ENCODE measurements at places on chromosomes 4 and X.

GRCh38 chr4:161444626-161445025 lies 719.2 kb downstream of the FSTL5 start:
- DNase-seq, result no peak

DNA sequence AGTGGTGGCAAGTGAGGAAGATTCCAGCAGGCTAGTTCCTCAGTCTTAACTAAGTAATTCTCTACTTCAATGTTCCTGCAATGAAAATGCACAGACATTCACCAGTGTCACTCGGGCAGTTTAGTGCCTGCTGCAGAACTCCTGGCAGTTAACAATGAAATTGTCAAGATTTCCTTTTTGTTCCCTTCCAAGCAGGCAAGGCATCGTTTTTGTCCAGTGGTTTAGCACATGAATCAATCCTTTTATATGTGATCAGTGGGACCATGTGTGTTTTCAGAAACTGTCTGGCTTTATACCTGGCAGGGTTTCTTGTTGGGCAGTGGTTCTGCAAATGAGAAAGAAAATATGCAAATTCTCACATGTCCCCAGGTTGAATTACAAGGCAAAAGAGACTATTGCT lies 122.2 kb downstream of the GBA3 start:
- DNase-seq, result no peak

DNA sequence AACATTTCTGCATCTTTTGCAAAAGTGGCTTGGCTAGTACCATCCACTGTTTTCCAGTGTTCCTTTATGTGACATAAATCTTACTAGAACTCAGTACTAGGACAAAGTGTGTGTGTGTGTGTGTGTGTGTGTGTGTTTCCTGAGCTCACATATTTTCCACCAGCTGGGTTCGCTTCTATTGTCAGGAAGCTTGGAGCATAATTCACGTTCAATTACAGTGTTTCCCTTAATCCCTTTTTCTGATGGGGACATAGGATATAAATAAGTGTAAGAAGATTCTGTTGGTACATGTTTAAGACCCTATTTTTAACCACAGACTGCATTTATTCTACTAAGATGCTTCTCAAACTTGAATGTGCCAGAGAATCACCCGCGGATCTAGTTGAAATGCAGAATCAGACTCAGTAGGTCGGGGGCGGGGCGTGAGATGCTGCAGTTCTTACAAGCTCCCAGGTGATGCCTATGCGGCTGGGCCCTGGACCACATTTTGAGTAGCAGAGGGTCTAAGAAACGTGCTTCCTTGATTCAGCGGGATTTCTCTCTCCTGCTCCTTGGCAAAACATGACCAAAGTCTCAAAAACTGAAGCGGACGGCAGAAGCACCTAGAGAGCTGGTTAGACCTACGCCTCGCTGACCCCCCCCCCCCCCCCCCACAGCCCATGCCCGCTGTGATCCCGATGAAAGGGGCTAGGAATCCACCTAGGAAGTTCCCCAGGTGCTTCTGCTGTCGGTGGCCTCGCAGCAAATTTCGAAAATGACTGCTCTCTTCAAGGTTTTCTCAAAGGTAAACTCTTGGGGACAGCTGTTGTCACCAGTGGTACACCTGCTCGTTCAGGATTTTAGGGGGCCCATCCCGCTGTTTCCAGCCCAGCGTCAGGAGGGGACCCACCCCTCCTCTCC lies 797 bp downstream of the CD99L2 start:
- DNase-seq, result no peak

GRCh38 chr4:60502733-60503132 lies 697.4 kb upstream of the ADGRL3 start:
- DNase-seq, result no peak

DNA sequence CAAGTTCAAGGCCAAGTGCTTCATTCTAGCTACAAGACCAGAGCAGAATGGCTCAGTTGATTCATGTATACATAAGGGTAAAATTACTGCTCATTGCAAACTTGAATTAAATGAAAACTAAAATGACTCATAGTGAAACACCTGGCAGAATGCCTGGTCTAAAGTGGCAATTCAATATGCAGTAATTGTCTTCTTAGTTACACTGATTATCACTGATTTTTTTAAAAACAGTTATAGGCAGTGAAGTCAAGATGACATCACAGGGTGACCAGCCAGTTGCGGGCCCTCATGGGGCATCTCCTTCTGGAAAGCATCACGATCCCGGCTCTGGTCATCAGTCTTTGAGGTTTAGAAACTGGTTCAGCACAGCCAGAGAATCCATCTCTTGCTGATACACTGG lies 154.2 kb downstream of the RAB28 start:
- no peak for DNase-seq

DNA sequence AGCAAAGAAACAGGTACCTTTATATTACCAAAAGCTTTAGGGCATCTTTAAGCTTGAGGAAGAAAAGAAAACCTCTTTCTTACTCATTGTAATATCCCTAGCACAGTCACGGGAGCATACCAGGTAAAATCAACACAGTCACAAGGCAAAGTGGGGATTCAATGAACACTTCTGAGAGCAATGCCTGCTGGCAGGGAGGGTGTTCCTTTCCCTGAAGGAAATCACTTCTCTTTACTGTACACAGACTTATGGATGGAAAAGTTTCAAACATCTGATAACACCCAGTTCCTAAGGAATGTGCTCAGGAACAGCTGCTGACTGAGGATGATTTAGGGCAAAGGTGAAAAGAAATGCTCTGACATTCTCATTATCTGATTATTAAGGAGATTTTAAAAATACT lies 94.8 kb downstream of the MAML3 start:
- no peak for DNase-seq

DNA sequence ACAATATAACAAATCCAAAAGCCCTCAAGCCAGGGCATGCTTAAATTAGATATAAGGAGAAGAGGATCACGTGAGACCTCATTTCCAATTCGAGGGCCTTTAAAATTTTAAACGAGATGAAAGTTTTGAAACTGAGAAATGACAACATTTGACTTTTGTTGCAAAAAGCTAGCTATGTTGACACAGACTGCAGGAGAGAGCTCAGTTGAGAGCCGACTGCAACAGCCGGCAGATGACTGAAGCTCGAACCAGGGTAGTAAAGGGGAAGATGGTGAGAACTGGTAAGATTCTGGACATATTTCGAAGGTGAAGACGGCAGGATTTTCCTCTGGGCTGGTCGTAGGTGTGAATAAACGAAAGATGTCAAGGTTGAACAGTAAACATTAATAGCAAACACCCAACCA lies 773 bp downstream of the PRMT9 start:
- no peak for DNase-seq

- no peak for DNase-seq
Measured at GRCh38 chr4:87807402-87807801, 8.0 kb downstream of the IBSP start.

DNA sequence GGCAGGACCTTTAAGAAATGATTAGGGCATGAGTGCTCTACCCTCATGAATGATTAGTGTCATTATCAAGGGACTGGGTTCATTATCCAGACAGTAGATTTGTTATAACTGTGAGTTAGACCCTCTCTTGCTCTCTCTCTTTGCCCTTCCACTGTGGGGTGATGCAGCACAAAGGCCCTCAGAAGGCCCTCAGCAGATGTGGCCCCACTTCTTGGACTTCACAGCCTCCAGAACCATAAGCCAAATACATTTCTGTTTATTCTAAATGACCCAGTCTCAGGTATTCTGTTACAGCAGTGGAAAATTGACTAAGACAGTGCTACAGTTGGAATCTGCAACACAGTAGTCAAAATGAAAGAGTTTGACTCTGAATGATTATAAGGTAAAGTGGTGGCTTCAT lies 17.2 kb upstream of the PDLIM5 start:
- DNase-seq, result no peak

GRCh38 chr4:171639540-171639939 lies 173.7 kb upstream of the GALNTL6 start:
- no peak for DNase-seq

- DNase-seq, result no peak
Measured at GRCh38 chr4:97144199-97144598, 999.1 kb downstream of the STPG2 start.

DNA sequence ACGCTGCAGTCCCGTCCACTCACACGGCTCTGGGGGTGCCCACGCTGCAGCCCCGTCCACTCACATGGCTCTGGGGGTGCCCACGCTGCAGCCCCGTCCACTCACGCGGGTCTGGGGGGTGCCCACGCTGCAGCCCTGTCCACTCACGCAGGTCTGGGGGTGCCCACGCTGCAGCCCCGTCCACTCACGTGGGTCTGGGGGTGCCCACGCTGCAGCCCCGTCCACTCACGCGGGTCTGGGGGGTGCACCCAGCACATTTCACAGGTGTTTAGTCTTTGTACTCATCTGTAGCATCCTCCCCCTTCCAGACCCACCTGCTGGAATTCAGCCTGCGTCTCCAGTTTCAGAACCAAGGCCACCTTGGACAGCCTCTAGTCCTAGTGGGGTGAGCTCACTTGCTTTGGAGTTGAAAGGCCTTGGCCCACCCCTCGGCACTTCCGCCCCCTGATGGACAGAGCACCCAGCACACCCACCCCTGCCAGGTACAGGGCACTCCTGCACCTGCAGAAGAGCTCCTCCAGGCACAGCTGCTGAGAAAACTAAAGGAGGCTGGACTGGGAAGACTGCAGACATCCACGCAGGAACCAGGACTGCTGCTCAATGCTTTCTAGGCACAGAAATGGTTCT lies 73.0 kb downstream of the ABLIM2 start:
- DNase-seq, result no peak

- DNase-seq, result no peak
Measured at GRCh38 chr4:82644734-82645126, 82.9 kb upstream of the TMEM150C start.

DNA sequence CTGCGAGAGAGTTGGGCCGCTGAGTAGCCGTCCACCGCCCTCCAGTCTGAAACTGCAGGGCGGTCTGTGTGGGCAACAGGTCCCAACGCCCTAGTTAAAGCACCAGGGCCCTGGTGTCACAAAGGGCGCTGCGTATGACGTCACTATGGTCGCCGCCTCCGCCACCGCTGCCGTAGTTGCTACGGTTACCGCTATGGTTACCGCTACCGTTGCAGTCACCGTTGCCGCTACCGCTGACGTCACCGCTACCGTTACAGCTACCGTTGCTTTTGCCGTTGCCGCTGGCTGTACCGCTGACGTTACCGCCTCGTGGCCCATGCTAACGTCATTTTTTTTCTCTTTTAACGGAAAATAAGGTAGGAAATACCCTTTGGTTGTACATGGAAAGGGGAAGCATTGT lies at the start of gene PPP1R2C:
Gene PPP1R2C, minus strand, starts transcription at position 68 of the 400 bp plus-strand sequence. CDS start 84 bp downstream, outside the sequence.
- no peak for DNase-seq

DNA sequence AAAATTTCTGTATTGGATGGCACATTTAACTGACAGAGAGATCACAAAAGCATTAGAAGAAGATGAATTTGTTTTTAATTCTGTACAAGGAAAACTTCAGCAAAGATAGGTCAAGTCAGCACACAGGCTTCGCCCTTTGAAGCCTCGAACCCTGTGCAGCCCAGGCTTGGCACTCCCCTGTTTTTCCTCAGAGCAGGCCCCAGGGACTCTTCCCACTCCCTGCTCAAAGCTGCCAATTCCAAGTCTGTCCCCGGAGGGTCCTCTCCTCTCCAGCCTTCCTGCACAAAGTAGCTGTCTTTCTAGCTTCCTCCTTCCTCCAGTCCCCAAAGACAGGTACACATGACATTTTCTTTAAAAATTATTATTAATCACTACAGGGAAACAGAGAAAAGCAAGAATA lies 466.3 kb downstream of the PPARGC1A start:
- no peak for DNase-seq

DNA sequence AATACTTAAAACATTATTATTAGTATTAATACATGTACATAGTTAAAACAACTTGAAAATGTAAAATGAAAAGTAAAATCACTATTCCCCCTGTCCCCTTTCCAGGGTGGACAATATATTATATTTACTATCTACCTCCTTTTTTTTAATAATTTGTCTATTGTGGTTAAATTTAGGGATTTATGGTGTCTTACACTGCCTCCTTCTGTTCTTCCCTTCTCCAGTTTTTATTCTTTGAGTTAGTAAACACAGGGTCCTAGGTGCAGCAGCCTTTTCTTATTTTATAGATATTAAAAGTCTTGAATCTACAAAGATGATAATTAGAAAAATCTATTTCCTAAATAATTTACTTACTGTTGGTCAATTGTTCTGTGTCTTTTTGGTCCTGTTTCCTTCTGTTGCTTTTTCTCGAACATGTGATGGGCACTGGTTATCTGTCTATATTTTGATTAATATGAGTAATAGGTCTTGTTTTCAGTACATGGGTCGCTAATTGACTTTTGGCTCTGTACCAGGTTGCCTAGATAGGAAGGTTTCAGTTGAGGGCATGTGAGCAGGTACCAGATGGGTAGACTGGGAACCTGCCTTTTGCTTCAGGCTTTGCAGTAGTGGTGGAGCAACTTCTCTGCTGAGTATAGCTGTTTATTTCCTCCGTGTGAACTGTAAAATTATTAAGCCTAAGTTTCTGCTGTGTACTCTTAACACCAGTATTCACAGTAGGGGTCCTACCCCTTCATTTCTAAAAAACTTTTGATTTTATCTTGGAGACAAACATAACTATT lies 1.1 kb downstream of the NUDT9 start:
- no peak for DNase-seq

All from stimulated activated CD8-positive, alpha-beta memory T cell treated with anti-CD3 and anti-CD28 coated beads, Interleukin-4, amount 100 ng/mL, for 1 hour (primary cell).